ENCODE measurements at places on chromosomes 4 and X.

DNA sequence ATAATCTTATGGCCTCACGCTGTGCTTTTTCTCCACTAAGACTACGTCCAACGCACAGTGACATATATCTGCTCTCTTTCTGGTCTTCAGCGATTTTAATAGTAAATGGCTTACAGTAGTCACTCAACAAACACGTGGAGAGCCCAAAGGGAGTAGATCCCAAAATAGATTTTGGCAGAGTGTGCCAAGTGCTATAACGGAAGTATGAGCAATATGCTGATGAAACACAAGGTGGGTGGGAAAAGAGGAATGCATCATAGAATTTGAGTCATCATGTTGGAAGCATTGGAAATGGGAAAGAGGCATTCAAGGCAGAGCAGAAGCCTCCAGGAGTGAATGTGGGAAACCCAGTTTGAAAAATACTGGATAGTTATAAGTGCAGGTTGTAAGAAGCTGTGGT, 129.1 kb upstream of the LDB2 start:
- no peak for DNase-seq

DNA sequence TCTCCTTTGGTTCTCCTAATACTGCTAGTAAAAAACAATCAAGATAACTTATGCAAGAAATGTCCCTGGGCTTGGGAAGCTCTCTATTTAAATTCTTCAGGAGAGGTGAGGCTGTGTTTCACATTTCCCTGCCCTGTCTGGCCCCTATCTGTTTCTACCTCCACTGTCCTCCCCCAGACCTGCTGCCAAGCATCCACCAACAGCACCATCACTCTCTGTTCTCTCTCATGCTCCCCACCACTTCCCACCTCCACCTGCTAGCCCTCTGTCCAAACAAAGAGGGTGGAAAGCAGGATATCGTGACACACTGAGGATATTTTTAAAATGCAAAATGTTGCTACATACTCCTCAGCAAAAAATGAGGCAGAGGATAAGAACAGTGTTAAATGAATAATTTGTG, 88.4 kb upstream of the NAP1L5 start:
- no peak for DNase-seq

DNA sequence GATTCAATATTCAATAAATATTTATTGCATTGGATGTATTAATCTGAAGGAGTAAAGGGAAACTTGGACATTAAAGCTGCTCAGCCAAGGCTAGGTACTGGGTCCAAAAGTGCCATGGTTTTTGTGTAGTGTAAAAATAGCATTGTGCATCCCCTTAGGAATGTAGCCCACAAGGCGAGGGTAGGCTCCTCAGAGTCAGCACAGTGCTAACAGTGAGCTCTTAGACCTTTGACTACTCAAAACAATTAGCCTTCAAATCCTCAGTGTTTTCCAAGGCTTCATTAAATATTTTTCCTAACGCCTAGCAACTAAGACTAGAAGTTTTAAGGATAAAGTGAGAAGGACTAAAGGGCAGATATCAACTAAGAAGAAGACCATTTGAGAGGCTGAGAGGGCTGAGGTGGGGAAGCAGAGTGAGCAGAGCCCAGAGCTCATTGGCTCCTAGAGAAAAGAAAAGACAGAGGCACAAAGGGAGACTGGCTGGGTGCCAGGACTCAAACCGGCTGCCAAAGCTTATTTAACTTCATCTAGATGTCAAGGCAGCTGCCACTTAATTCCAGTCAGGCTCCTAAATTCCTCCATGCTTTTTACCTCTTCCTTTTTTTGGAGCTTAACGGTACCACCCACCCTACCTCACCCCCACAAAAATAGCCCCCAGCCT, 17.0 kb downstream of the PRKG2 start:
- DNase-seq: no peak

DNA sequence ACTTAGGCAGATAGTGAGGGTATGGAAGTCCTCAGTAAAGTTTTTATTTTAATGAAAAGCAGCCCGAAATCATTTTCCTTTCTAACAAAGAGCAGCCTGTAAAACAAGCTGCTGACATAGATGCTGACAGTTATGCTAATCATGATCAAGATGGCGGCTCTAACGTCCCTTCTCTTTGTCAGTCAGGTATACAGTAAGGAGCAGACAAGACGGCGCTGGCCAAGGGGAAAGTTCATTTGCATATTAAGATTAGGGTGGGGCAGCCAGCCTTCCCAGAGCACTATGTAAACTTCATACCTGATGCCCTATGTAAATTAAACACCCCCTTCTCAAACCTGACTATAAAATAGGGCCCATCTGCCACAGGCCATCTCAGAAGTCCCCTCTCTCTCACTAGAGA, 76.9 kb downstream of the MAGEB10 start:
- DNase-seq: no peak

GRCh38 chr4:47669946-47670345, 167.9 kb downstream of the CORIN start:
- DNase-seq: no peak

Measured in vagina (tissue), 2 donors.